ENCODE measurements at places on chromosomes 6 and 20. TPM values are rescaled to one million over a fixed set of nuclear protein-coding genes. Genes with fewer than 3 reads are reported as not detected.

- peak overlapping the region; percentile 85 for H3K27ac ChIP-seq
- H3K27me3 ChIP-seq = no peaks in the 10 kb centered on the region
- H3K36me3 ChIP-seq = peaks cover 52% of the 10 kb centered on the region
- peak overlapping the region; percentile 21 for H3K4me3 ChIP-seq
Measured at GRCh38 chr20:37202267-37202943, 23.1 kb upstream of the MROH8 start.

- H3K4me3 ChIP-seq = no peak overlapping the region
- H3K36me3 ChIP-seq = no peaks in the 10 kb centered on the region
- H3K4me1 ChIP-seq = peaks cover 4% of the 10 kb centered on the region
- no peaks in the 10 kb centered on the region for H3K27me3 ChIP-seq
- peak; percentile 52 for DNase-seq
Measured at GRCh38 chr6:34524971-34525370, 31.2 kb downstream of the SPDEF start.

MMP24 gene
- total RNA-seq = 0.88 TPM

GRCh38 chr6:44957156-44957555, 371.0 kb upstream of the RUNX2 start:
- H3K27ac ChIP-seq = no peak overlapping the region
- H3K4me1 ChIP-seq = no peaks in the 10 kb centered on the region
- no peaks in the 10 kb centered on the region for H3K36me3 ChIP-seq
- no peak for DNase-seq

FILIP1 gene
- under 0.01 TPM for total RNA-seq

GRCh38 chr20:13422637-13423036, 201.6 kb downstream of the ISM1 start:
- no peak overlapping the region for H3K4me3 ChIP-seq
- no peak for DNase-seq
- H3K27ac ChIP-seq = no peak overlapping the region

DNA sequence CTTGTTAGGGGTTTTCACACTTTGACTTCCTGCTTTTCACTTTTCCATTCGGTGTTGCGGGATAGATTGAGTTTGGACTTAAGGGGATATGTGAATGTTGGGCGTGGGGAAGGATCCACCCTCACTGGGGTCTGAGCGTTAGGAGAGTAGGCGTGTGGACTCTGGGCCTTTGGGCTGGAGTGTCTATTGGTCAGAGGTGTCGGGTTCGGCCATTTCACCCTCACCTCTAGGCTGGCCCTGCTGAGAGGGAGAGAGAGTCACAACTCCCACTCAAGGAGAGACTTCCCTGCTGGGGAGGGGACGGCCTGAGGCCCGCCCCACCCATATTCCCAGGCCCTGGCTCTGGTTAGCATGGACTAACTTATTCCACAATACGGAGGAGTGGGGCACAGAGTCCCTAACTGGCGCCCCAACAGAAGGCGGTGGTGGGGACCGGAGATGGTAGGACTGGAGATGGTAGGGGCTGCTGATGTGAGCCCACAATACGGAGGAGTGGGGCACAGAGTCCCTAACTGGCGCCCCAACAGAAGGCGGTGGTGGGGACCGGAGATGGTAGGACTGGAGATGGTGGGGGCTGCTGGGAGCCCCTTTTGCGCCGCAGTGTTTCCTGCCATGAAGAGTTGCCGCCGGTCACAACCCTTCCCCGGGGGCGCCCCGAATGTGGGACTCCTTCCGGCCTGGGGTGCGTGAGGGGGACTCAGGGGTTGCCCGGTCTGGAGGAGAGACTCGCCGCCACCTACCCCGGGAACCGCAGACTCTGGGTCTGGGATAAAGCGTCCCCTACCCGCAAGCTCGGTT, 1.4 kb upstream of the PTPRA start:
- peaks cover 2% of the 10 kb centered on the region for H3K36me3 ChIP-seq
- H3K4me1 ChIP-seq = peaks cover 33% of the 10 kb centered on the region
- H3K27me3 ChIP-seq = no peaks in the 10 kb centered on the region

DNA sequence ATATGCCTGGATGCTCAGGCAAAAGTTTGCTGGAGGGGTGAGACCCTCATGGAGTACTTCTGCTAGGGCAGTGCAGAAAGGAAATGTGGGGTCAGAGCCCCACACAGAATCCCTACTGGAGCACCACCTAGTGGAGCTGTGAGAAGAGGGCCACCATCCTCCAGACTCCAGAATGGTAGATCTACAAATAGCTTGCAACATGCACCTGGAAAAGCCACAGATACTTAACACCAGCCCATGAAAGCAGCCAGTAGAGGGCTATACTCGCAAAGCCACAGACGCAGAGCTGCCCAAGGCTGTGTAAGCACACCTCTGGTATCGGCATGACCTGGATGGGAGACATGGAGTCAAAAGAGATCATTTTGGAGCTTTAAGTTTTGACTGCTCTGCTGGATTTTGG, 60.7 kb upstream of the GJE1 start:
- H3K27me3 ChIP-seq = no peaks in the 10 kb centered on the region
- no peak overlapping the region for H3K27ac ChIP-seq
- H3K36me3 ChIP-seq = no peaks in the 10 kb centered on the region
- no peak for DNase-seq
- no peak overlapping the region for H3K4me3 ChIP-seq

ARFGAP1 gene
- 68.4 TPM for total RNA-seq

PSMF1 gene
- total RNA-seq = 61.2 TPM

- H3K4me3 ChIP-seq = no peak overlapping the region
- no peaks in the 10 kb centered on the region for H3K4me1 ChIP-seq
- H3K27me3 ChIP-seq = peaks cover 6% of the 10 kb centered on the region
- no peak for DNase-seq
- H3K36me3 ChIP-seq = no peaks in the 10 kb centered on the region
- H3K27ac ChIP-seq = no peak overlapping the region
Measured at GRCh38 chr6:137349856-137350830, 131.0 kb upstream of the IFNGR1 start.

DNA sequence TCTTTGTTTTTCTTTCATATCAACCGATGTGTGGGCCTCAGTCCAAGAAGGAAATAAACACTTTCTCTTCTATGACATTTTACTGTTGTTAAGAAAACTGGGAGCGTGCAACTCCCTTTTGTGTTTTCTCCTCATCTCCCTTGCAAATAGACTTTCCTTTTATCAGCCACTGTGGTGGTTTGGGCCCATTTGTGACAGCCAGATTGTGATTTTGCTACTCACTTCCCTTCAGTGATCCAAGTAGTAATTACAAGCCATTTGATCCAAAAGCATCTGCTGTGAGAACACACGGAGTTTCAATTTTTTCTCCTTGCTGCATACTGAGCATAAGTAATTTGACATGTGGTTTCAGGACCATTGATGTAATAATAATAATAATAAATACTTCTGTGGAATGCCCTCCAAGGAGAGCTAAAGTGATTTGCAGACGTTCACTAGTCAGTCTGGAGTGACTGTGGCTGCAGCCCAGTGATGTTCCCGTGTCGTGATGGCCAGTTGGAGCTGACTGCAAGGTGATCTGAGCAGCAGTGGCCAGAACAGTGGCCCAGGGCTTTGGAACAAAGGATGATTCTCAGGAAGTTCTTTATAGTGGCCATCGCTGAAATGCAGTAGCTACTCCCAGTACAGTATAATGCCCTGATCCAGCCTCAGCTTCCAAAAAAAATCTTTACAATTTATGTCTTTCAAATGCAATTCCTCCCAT, 91.9 kb upstream of the CLDN20 start:
- peaks cover 11% of the 10 kb centered on the region for H3K36me3 ChIP-seq
- H3K27ac ChIP-seq = peak overlapping the region; percentile 68
- no peak for DNase-seq

DNA sequence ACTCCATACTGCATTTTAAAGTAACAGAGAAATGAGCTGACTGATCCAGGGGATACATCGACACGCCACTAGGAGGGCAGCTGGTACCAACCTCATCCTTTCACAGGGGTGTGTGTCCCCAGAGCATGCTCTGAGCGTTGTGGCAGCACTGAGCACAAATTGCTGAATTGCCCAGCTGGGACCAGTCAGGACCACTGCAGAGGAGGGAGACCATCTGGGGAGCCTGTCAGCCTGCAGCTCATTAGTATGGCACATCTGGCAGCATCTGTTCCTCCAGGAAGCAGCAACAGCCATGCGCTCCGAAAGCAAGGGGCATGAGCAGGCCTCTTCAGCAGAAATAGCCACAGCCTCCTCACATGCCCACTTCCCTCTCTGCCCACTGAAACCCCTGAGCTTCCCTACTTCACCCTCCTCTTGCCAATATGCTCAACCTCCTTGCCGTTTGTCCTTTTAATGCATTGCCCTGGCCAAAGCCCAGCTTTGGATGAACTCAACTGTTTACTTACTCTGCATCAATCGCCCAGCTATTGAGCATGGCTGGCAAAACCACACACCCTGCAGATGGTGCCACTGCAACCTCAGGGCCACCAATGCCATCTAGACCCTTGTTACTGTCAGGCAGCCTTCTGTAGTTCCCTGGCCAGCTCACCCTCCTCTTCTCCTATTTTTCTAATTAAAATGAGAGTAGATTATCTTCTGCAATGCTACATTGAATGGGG, 77.6 kb upstream of the NEDD9 start:
- H3K27me3 ChIP-seq = no peaks in the 10 kb centered on the region
- no peak for DNase-seq
- H3K36me3 ChIP-seq = no peaks in the 10 kb centered on the region

DNA sequence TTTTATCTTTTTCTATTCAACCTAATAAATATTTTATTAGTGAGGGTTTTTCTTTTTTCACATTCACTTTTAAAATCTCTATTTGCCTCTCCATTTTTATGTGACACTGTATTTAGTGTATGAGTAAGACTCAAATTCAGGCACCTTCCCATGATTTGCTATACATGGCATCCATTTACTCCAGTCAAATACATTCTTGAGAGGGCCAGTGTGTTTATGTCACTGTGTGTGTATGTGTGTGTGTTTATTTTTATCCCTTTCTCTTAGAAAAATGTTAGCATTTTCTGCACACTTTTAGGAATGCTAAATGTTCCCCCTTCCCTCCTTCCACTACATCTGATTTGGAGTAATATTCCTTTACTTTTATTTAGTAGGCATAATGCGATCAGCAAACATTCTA, 290.0 kb downstream of the PACRG start:
- no peak overlapping the region for H3K27ac ChIP-seq
- H3K4me3 ChIP-seq = no peak overlapping the region
- no peak for DNase-seq
- no peaks in the 10 kb centered on the region for H3K36me3 ChIP-seq

- H3K4me1 ChIP-seq = peaks cover 58% of the 10 kb centered on the region
- no peak for DNase-seq
- H3K27me3 ChIP-seq = no peaks in the 10 kb centered on the region
Measured at GRCh38 chr20:2131366-2131765, 29.7 kb downstream of the STK35 start.

DNA sequence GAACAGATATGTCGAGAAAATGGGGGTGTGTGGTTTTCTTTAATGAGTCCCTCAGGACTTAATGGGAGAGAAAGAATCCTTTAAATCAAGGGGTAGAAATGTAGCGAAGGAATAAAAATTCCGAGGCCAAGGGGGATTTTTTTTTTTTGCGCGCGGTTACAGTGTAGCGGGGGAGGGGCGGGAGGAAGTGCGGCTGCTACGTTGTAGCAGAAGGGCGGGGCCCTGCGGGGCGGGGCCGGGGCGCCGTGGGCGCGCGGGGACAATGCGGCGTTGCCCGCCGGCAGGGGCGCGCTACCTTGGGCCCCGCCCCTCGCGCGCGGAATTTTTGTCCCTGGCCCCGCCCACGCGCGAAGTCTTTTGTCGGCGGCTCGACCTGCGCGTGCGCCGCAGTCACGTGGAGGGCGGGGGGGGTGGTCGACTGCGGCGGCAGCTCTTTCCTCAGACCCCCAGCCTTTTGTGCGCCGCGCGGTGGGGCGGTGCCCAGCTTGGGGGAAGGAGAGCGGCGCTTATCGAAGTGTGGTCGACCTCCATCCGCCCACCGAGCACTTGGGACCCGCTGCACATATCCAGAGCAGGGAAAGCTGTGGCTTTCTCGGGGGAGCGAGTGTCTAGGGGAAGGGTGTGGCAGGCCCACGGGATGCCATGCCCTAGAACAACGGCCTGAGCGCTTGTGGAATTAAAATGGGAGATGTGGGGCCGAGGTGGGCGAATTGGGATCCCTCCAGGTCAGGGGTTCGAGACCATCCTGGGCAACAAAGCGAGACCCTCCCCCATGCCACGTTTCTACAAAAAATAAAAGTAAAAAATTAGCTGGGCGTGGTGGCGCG, 1.3 kb downstream of the TUBB start:
- H3K4me1 ChIP-seq = peaks cover 52% of the 10 kb centered on the region
- peak overlapping the region; percentile 87 for H3K27ac ChIP-seq
- H3K36me3 ChIP-seq = peaks cover 43% of the 10 kb centered on the region

TGM2 gene
- 78.2 TPM for total RNA-seq

GRCh38 chr20:47818466-47818865, 33.2 kb upstream of the SULF2 start:
- no peak overlapping the region for H3K4me3 ChIP-seq
- peaks cover 29% of the 10 kb centered on the region for H3K27me3 ChIP-seq
- no peaks in the 10 kb centered on the region for H3K4me1 ChIP-seq

DNA sequence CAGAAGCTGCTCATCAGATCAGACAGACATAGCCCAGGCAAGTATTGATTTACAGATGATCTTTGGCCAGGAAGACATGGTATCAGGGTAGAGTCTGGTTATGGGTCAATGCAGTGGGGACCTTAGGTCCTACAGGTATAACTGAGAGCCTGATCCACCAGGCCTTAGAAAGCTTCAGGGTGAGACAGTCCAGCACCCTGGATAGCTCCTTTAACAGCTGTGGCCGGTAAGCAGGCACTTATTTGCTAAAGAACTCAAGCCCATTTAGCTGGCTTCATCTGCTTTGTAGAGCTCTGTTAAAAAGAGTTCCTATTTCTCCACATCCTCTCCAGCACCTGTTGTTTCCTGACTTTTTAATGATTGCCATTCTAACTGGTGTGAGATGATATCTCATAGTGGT, 39.6 kb downstream of the ESR1 start:
- H3K27me3 ChIP-seq = no peaks in the 10 kb centered on the region
- no peaks in the 10 kb centered on the region for H3K36me3 ChIP-seq
- no peak for DNase-seq
- H3K4me1 ChIP-seq = no peaks in the 10 kb centered on the region

GRCh38 chr6:127464881-127465459, 5.8 kb upstream of the KIAA0408 start:
- H3K4me3 ChIP-seq = no peak overlapping the region
- H3K4me1 ChIP-seq = peaks cover 25% of the 10 kb centered on the region
- no peaks in the 10 kb centered on the region for H3K27me3 ChIP-seq
- H3K27ac ChIP-seq = peak overlapping the region; percentile 78
- DNase-seq = peak; percentile 89
- H3K36me3 ChIP-seq = no peaks in the 10 kb centered on the region

PPIL4 gene
- total RNA-seq = 33.3 TPM

CLVS2 gene
- total RNA-seq = not detected

CGA gene
- total RNA-seq = not detected

- peak overlapping the region; percentile 81 for H3K4me3 ChIP-seq
- peaks cover 31% of the 10 kb centered on the region for H3K4me1 ChIP-seq
- H3K27ac ChIP-seq = peak overlapping the region; percentile 97
Measured at GRCh38 chr6:142926494-142927270, 18.3 kb downstream of the HIVEP2 start.

- H3K4me1 ChIP-seq = no peaks in the 10 kb centered on the region
- H3K4me3 ChIP-seq = no peak overlapping the region
- no peaks in the 10 kb centered on the region for H3K36me3 ChIP-seq
- peak overlapping the region; percentile 54 for H3K27ac ChIP-seq
- DNase-seq = peak; percentile 42
Measured at GRCh38 chr6:145749632-145750031, 14.3 kb upstream of the EPM2A start.

FGD2 gene
- under 0.01 TPM for total RNA-seq

OOEP gene
- total RNA-seq = 0.36 TPM
